ENCODE measurements at places on chromosomes 2 and 18.

- no peak for DNase-seq
These were observed 53.8 kb upstream of the SLC66A3 start for GRCh38 chr2:11101430-11101829.

DNA sequence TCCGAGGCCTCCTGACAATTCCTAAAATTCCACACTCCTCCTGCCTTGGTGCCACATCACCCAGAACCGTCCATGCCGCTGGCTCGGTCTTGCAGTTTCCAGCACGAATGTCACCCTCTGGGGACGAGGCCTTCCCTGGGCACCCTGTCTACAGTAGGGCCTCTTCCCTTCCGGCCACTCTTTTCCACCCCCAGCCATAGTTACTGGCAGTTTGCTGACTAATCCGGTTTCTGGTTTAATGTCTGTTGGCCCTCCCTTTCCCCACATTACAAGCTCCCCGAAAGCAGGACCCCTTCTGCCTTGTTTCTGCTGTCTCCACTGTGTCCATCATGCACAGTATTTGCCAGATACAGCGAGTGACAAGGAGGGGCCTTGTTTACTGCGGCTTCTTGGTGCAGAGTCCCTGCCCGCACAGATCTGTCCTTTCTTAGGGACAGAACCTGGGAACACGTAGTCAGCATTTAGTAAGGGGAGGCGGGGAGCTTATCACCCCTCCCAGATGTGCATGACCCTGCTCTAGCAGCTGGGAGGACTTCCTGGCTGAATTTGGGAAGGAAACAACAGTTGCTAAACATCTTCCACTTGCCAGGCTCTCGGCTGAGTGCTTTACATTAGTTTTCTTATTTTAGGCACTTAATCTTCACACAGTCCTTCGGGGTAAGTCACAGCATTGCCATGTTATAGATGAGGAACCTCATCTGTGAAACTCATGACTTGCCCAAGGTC lies 23.6 kb upstream of the CATIP start:
- no peak for DNase-seq

DNA sequence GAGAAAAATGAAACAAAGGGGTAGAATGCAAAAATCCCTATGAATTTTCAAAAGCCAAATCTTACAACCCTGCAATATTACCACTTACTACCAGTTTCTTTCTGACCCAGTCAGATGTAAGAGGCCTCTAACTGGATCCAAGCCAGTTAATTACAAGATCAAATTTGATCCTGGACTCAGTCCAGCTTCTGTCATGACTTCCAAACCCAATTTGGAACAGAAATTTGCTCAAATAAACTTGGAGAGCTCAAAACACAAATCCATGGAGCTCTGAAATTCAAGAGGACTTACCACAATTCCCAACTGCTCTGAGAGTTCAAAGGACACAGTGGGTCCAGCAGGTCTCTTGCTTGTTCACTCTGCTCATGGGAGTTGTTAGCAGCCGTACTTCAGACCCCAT lies 1271.7 kb upstream of the SLC39A10 start:
- DNase-seq: no peak

GRCh38 chr2:181121996-181122395 lies 141.6 kb downstream of the UBE2E3 start:
- DNase-seq: no peak

- DNase-seq: no peak
These were observed 28.6 kb downstream of the EPG5 start for GRCh38 chr18:45938488-45938935.

Data from activated CD4-positive, CD25-positive, alpha-beta regulatory T cell treated with anti-CD3 and anti-CD28 coated beads, Interleukin-2, amount 50 U/mL, for 72 hours (primary cell).